ENCODE measurements at places on chromosomes 3 and 15. TPM values are rescaled to one million over a fixed set of nuclear protein-coding genes. Genes with fewer than 3 reads are reported as not detected.

GRCh38 chr3:190442240-190442639 is 7.5 kb downstream of the TMEM207 start:
- no peak for DNase-seq

The LDHAL6B gene
- not detected for polyA plus RNA-seq

- DNase-seq, result no peak
Observed at GRCh38 chr3:131561511-131561910, 58.7 kb upstream of the MRPL3 start.

DNA sequence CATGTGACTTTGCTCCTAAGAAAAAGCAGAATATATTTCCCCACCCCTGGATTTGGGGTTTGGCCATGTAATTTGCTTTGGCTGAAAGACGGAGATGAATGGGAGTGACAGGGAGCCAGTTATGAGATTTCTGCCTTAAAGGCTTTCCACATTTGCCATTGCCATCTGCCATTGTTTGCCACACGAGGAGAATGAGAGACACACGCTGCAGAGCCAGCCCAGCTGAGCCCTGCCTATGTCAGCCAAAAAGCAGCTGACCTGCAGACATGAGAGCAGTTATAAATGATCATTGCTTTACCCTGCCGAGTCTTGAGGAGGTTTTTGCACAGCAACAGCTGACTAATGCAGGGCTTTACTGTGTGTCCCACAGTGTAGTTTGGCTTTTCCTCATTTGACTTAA is 40.6 kb upstream of the RFTN1 start:
- no peak for DNase-seq

The HCLS1 gene
- 7.6 TPM for polyA plus RNA-seq

The SLC24A5 gene
- polyA plus RNA-seq, result 0.49 TPM

GRCh38 chr3:64055076-64055475 is 31.8 kb upstream of the PSMD6 start:
- no peak for DNase-seq

The CERS3 gene
- 0.24 TPM for polyA plus RNA-seq

Measured in left renal pelvis (tissue), 4 donors.